RCC 7860 (cell line): ENCODE measurements at places on chromosomes 1 and 21.

DNA sequence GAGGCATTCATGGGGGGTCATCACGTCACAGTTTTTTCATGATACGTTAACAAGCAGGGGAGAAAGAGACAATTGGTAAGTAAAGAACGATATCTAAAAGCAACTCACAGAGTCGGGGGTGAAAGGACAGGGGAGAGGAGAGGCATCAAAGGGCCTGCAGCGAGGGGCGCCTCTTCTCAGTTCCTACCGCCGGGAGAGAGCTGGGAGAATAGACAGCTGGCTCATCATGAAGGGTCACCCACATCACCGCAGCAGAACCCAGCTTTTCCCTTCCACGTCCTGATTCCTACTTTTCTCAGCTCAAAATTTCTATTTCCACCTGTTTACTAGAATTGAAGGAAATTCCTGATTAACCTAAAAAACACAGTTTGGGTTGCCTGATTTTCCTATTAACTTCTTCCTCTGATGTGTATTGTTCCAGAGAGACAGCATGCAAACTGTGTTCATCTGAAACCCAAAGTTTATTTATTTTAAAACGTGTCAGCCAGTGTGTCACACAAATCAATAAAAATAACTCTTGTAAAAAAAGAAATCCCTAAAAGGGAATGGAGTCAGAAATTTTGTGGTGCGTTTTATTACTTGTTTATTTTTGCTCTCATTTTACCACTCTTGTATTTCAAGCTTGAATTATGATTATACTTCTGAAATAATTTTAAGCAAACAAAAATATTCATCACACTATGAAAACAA is 75.4 kb downstream of the SLC25A24 start:
- no peak for DNase-seq

- DNase-seq: no peak
These were observed 402.2 kb downstream of the GPATCH2 start for GRCh38 chr1:217228689-217229088.

GRCh38 chr21:45318146-45318555 is 30.5 kb upstream of the POFUT2 start:
- no peak for DNase-seq

- no peak for DNase-seq
These were observed 16.3 kb downstream of the TAL1 start for GRCh38 chr1:47215713-47216112.

GRCh38 chr1:19325958-19326747 is 14.0 kb downstream of the SLC66A1 start:
- DNase-seq: no peak

GRCh38 chr1:242057745-242058115 is 58.8 kb upstream of the MAP1LC3C start:
- no peak for DNase-seq

GRCh38 chr21:45256912-45257672 is 30.6 kb downstream of the POFUT2 start:
- DNase-seq: no peak

- no peak for DNase-seq
These were observed 4.4 kb downstream of the CDC7 start for GRCh38 chr1:91505086-91505485.

- no peak for DNase-seq
These were observed 9.5 kb downstream of the SLC45A3 start for GRCh38 chr1:205670611-205671430.

DNA sequence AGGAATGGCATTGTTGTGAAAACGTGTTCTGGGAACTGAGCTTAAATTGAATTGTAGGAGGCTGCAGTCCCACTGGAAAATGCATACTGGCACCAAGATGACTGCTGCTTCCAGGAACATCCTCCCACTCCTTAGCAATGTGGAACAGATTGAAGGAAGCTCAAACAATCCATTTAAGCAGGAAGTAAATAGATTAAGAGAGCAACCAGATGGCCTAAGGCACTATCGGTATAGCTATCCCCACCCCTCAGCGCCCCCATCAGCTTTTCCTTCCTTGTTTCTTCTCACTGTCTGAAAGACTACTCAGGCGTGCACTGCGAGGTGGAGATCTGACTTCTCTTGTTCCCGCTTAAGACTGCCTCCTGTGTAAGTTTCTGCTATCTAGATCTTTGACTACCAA is 4.0 kb upstream of the IFI16 start:
- no peak for DNase-seq

GRCh38 chr1:112929979-112930378 is 26.0 kb downstream of the SLC16A1 start:
- no peak for DNase-seq

GRCh38 chr1:230379928-230380327 is 46.2 kb downstream of the PGBD5 start:
- DNase-seq: no peak

- no peak for DNase-seq
These were observed 371.5 kb upstream of the VAMP3 start for GRCh38 chr1:7399514-7400125.

- no peak for DNase-seq
These were observed 42.0 kb downstream of the DAB1 start for GRCh38 chr1:57381871-57382270.

- DNase-seq: no peak
These were observed 77.1 kb downstream of the PGBD5 start for GRCh38 chr1:230349020-230349393.

DNA sequence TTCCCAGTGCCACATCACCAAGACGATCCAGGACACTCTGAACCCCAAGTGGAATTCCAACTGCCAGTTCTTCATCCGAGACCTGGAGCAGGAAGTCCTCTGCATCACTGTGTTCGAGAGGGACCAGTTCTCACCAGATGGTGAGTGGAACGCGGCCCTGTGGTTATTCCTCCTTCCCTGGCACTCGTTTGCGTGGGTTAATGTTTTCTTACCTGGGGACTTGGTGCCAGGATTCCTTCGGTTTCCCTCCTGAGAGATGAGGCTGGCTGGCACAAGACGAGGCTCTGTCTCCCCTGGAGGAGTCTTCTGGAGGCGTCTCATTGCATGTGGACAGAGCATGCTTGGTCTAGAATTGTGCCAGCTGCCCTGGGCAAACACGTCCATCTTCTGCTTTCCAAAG is 29.3 kb downstream of the ATP5PO start:
- DNase-seq: no peak

DNA sequence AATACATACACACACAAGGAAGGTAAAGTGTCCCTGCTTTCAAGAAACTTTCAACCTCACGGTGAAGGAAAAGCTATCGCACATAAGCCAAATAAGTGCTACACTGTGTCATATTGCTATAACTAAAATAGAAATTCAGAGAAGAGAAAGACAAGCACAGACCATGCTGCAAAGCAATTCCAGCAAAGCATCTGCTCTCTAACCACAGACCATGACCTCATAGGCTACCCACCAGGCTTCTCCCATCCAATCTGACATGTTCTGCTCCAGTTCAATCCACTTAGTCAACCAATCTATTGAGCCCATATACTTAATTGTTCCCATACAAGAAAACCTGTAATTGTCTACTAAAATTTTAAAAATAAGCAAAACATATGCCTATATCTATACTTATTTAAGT is 211.3 kb downstream of the BARHL2 start:
- no peak for DNase-seq

DNA sequence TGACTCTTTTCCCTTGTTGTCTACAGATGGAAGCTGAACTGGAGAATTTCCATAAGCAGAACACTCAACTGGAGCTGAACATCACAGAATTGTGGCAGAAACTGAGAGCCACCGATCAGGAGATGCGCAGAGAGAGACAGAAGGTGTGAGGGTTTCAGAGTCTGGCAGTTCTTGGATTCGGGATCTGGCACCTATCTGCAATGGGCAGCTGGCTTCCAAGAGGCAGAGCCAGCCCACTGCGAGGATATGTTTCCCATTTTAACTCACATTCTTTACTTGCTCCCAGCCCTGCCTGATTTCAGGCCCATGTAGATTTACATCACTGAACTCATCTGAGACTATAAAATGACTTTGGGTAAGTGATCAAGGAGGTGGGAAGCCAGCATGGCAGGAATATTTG is 37.3 kb upstream of the TMEM125 start:
- no peak for DNase-seq

- no peak for DNase-seq
These were observed 15.0 kb downstream of the ETNK2 start for GRCh38 chr1:204136814-204137213.
